ENCODE measurements at places on chromosomes 11 and 22.
A peak's percentile ranks its signal among the peaks of the same experiment; 100 is the strongest.

DNA sequence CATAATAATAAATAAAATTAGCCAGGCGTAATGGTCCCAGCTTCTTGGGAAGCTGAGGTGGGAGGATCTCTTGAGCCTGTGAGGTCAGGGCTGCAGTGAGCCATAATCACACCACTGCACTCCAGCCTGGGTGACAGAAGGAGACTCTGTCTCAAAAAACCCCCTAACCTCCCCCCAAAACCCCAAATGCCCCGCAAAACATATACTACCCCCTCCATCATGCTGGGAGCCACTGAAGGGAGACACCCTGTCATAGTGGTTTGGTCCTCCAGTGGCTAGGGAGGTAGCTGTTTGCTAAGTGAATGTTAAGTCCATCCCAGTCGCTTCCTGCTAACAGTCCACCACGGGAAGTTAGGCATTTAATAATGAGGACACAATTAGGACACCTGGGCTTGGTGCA lies 125.0 kb downstream of the ABTB2 start:
- DNase-seq, result no peak

- no peak for DNase-seq
Observed at GRCh38 chr11:104306862-104307474, 143.0 kb upstream of the PDGFD start.

- DNase-seq, result no peak
Observed at GRCh38 chr11:59180907-59181306, 9.0 kb downstream of the DTX4 start.

DNA sequence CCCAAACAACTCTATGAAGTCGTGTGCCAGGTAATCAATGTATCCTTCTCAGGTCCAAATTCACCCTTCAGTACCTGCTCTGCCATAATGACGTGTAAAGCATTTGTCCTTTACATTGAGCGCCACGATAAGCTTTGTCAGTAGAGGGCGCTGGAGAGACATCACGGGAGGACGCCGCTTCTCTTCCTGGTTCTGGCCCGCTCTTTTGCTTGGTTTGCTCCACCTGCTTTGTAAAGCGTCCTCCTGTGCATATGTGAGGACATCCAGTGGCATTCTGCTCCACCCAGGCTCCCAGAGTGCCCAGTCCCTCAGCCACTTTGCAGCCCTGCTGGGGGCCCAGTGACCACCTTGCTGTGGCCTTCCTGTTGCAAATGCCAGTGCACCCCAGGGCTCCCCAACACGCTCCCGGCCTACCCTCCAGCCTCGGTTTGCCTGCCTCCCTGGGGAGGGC lies 61.1 kb downstream of the WT1 start:
- peak; percentile 56 for DNase-seq

DNA sequence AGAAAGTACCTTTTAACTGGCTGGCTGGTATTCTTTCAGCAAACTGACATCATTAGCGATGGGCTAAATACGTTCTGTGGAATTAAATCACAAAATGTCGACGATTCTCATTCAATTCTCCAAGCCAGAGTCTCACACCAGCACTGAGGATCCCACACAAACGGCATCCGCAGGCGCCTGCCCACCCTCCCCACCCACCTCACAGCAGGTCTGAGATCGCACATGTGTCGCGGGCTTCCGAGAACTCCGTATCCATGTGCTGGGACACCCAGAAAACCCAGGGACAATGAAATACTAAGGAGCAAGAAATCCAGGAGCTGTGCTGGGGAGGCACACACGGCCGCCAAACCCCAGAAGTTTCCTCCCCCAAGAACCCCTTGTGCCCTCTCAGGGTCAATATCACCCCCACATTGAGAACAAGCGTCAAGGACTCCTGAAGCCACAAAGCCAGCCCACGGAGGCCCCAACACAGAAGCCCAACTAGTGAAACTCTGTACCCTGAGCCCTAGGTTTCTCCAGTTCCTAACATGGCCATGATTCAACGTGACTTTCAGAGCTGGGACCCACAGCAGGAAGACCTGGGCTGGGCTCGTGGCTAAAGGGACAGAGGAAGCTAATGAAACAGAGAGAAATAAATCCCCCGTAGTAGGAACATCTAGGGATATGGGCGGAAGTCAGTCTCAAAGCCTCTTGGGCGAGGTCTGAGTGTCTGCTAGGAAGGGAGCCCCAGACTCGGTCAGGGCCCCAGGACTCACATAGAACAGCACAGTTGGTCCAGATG lies 8.0 kb downstream of the TOLLIP start:
- no peak for DNase-seq

- DNase-seq, result no peak
Observed at GRCh38 chr11:96063053-96063452, 139.1 kb upstream of the MTMR2 start.

- no peak for DNase-seq
Observed at GRCh38 chr11:128841461-128842072, 25.5 kb downstream of the KCNJ1 start.

DNA sequence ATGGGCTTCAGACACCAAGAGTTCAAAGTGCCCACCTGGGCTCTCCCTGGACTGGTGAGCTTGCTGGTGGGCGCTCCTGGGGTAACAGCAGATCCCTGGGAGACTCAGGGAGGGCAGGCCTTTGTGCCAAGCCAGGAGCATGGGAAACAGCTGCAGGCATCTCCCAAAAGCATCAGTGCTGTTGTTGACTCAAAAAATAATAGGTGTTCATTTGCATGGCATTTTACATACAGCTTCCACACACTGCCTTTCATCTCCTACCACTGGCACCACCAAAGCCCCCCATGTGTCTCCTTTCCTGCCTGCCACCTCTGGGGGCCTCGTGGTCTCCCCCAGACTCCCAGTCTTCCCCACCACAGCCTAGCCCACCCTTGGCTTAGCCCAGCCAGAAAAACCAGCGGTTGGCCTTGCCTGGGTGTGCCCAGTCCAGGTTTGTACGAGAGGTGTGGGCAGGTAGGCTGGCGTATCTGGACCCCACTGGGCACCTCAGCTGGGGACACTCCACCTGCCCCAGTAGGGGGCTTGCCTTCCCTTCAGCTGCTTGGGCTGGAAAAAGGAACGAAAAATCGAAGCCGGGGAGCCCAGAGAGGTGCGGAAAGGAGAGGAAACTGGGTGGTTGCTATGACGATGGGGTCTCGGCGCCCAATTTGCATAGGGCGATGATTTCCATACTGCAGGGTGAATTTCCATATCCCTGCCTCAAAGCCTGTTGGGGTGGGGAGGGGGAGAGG lies 15.0 kb downstream of the POU2F3 start:
- no peak for DNase-seq

DNA sequence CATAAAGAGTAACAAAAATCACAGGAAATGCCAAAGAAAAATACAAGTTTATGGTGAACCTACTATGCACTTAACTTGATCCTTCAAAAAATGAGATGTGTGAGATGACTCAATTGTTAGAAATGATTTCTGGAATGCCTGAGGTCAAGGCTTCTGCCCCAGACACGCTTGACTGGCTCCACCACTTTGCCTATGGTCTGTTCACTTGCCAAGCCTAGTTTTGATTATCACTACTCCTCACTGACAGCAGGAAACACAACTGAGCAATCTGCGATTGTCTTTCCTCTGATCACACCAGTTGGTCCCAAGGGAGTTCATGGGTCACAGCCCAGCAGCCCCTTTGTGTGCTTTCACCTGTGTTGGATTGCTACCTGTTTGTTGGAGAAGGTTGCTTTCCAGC lies 20.6 kb upstream of the PRDM10 start:
- DNase-seq, result no peak

GRCh38 chr11:68021167-68021787 lies 9.2 kb upstream of the NDUFS8 start:
- DNase-seq, result no peak

DNA sequence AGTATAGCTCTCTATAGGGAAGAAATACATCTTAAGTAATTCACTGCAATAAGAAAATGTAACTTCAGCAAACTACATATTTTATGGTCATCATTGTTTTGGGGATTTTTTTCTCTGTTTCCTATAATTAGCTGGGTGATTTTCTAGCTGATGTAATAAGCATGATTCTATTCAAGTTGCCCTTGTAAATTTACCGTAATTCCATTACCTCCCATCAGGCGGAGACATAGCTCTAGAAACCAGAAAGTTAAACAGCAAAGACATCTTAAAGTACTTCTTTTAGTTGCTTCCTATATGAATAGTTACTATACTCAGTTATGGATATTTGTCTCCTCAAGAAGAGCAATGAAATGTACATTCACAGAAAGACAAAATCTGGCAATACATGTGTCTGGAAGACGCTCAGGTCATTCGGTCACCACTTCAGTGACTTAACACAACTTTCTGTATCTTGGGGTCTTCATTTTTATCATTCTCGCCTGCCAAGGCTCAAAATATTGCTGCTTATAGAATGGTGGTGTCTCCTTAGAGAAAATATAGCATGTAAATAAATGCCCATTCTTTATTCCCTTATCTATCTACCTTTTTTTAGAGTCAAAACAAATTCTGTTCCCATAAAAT lies 239.9 kb upstream of the ZC3H12C start:
- DNase-seq, result peak; percentile 60

DNA sequence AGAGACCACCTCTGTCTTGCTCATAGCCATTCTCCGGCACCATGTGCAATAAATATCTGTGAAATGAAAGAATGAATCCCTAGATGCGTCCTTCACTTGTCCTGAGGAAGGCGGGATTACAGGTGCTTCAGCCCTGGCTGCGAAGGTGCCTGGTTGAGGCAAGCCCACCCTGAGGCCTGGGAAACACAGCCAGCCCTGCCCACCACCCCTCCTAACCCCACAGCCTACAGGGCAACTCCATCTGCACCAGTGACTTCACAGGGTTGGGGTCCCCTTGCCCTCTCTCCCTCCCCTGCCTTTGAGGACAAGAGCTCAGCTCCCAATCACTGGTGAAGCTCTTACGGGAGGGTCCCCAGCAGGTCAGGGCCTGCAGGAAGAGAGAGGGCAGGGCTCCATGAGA lies 17.5 kb upstream of the SCGB1A1 start:
- DNase-seq, result no peak

- no peak for DNase-seq
Observed at GRCh38 chr22:46842606-46843005, 80.2 kb downstream of the TBC1D22A start.

DNA sequence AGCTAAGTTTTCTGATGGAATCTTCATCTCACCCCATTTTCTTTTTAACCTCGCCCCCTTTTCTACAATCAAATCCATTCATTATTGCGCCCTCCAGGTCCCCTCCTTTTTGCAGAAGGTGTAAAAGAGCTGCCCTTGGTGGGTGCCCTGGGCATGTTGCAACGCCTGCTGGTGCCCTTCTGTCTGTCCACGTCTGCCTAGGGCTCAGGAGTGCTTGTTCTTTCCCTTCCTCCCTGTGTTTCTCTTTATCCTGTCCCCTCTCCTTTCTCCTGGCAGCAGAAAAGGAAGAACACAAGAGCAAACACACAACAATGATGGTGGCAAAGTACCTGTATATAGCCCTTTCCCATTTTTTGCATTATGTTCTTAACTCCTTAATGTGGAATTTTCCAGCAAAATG lies 6.2 kb upstream of the TLCD5 start:
- DNase-seq, result no peak

GRCh38 chr11:123194337-123195187 lies 486 bp downstream of the CLMP start:
- DNase-seq, result no peak

DNA sequence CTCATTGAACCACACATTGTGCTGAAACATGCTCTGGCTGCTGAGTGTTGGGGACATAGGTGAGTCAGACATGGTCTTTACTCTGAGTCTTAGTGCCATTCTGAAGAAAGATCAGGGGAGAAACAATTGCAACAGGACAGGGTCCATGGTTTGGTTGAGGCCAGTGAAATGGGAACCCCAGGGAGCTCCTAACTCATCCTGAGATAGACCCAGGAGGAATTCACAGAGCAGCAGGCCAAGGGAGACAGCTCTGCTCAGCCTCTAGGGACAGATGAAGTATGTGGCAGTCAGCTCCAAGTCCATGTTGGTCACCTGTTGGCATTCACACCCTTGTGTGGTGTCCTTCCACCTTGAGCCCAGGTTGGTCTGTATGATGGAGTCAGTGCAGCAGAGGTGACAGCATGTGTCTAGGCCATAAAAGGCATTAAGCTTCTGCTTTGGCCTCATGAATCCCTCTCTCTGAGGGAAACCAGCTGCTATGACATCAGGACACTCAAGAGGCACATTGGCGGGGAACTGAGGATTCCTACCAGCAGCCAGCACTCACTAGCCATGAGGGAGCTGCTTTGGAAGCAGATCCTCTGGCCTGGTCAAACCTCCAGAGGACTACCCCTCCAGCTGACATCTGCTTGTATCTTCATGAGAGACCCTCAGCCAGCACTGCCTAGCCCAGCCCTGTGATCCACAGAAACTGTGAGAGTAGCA lies 50.3 kb upstream of the MYEOV start:
- no peak for DNase-seq

DNA sequence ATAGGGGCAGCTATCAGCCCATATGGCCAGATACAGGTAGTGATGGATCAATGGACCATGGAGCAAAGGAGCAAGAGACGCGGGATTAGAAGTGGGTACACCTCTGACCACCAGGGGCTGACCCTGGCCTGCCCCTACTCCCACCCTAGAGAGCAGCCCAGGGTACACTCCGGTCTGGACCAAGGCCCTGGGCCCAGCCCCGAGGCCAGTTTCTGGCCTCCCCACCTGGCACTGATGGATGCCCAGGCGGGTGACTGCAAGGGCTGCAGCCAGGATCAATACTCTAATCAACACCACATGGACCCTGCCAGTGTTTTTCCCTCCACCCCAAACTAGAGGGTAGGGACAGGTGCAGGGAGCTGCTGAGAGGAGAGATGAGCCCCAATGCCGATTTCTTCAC lies 74.1 kb upstream of the NECTIN1 start:
- DNase-seq, result no peak

DNA sequence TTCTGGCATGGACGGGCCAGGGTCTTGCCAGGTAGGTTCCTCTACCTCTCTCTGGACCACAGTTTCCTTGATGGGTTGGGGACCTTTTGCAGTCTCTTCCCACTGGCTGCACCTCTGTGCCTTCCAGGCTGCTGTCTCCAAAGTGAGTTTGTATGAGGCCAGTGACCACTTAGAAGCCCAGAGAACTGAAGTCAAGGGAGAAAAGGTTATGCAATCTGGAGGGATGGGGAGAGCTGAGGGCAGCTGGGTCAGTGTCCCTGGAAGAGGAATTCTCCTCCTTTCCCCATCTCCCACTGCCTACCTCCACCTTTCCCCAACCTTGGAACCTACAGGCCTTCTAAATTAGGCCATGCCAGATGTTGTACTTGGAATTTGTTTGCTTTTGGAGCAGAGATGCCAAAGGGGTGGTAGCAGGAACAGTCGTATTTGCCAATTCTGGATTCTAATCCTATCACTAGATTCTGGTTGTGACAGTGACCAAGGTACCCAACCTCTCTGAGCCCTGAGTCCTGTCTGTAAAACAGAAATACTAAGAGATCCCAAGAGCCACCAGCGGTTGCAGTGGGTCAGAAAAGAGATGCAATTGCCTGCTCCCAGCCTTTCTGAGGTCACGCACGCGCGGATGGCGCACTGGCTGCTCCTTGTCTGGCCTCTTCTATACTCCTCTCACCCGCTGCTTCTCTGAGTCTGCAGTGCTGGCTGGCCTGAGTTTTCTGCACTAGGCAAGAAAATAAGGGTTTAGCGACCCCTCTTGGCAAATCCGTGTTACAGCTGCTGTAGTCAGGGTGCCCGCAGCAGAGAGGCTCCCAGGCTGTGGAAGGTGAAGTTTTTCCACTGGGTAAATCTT lies 10.7 kb upstream of the ACCSL start:
- peak; percentile 12 for DNase-seq
